CD8-positive, alpha-beta memory T cell (primary cell): ENCODE measurements at places on chromosomes 2 and 18.

- DNase-seq, result no peak
Measured at GRCh38 chr18:26386002-26386401, 159.8 kb downstream of the TAF4B start.

- no peak for DNase-seq
Measured at GRCh38 chr18:50453014-50453680, 78.3 kb downstream of the SKA1 start.

DNA sequence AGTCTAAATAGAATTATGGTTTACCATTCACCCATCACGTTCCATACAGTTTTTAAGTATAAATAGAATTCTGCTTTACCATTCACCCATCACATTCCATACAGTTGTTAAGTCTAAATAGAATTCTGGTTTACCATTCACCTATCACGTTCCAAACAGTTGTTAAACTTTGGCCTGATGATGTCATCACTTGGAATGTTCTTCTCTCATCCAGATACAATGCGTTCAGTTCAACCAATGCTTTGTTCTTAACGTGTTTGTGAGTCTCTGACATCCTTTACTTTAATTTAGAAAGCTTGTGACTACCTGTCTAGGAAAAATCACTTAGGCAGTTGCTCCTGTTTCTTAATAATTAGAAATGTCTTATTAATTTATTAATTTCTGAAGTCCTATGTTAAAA is 236.3 kb upstream of the RASGRP3 start:
- DNase-seq, result no peak

DNA sequence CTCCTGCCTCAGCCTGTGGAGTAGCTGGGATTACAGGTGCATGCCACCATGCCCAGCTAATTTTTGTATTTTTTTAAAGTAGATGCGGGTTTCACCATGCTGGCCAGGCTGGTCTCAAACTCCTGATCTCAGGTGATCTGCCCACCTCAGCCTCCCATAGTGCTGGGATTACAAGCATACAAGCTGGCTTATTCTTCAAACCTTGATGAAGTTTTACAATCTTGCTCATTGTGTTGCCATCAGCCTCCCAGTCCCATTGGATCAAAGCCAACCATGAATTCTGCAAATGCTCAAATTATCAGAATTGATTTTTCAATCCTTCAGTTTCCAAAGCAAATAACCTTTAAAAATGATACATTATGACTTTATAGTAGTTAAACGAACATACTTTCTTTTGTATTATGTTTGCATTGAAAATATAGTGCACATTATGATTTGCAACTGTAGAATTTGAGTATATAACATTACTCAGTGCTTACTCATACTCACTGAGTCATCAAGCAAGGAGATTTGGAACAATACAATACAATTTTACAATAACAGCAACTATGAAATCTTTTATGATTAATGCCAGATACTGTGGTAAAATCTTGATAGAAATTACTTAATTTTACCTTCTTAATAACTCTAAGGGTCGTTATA is 1491.9 kb upstream of the CELF4 start:
- DNase-seq, result no peak

GRCh38 chr18:77207540-77207939 is 42.1 kb upstream of the GALR1 start:
- DNase-seq, result peak; percentile 27

GRCh38 chr2:11398750-11399437 is 54.5 kb upstream of the ROCK2 start:
- DNase-seq, result no peak

DNA sequence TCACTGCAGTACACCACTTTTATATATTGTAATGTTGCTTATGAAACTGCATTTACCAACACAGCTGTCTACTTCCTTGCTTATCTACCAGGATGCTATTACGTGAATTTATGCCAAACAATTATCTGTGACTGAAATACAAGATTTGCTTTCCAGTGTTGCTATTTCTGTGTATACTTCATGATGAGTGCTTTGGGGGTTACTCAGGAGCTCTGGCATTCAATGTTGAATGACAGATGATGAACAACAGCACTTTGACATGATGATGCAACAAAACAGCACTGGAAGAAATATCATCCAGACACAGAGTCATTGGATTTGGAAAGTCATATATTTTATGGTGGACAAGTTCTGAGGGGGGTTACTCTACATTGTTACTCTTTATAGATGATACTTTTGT is 125.8 kb downstream of the NETO1 start:
- no peak for DNase-seq

DNA sequence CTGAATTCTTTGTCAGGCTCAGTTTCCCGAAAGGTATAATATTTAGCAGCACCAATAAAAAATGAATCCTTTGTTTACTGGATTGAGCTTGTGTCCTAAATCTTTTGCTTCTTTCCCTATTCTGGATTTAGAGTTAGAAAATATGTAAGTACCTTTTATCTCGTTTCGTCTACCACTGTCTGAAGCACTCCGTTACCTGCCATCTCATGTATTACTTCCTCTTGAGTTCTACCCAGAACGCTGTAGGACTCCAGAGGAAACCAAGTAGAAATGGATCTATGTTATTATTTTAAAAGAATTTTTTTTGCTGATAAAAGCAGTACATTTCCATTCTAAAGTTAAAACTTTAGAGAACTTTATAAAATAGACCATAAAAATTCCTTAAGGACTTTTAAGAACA is 13.5 kb downstream of the ANKRD12 start:
- DNase-seq, result no peak

DNA sequence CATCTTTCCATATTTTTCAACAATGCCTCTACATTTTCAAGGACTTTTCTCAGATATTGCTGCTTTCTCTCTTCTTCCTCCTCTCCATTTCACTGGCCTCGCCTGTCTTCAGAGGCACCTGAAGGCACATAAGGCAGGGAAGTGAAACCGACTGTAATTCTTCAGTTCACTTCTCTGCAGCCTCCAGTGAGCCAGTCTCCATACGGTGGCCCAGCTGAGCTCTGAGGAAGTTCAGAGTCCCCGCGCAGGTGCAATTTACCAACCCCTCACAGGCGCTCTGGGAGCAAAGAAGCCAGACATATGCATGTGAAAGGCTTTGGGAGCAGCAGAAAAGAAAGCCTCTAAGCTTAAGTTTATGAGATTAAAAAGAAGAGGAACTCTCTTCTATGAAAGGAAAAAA is 12.4 kb downstream of the KLHL14 start:
- no peak for DNase-seq

DNA sequence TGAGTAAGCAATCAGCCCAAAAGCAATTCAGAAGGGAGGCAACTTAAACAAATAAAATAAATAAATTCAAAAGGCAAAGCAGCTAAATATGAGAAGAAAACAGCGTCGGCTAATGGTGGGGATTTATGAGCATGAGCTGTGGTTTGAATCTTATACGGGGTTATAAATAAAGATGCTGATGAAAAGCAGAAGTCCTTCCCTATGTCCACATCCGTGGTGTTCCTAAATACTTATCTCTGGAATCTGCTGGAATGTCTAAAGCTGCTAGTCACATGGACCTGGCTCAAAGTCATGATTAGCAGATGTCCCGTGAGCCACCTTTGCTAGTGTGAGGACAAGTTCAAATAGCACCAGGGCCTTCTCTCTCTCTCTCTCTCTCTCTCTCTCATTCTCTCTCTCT is 33.8 kb downstream of the SMIM21 start:
- no peak for DNase-seq

DNA sequence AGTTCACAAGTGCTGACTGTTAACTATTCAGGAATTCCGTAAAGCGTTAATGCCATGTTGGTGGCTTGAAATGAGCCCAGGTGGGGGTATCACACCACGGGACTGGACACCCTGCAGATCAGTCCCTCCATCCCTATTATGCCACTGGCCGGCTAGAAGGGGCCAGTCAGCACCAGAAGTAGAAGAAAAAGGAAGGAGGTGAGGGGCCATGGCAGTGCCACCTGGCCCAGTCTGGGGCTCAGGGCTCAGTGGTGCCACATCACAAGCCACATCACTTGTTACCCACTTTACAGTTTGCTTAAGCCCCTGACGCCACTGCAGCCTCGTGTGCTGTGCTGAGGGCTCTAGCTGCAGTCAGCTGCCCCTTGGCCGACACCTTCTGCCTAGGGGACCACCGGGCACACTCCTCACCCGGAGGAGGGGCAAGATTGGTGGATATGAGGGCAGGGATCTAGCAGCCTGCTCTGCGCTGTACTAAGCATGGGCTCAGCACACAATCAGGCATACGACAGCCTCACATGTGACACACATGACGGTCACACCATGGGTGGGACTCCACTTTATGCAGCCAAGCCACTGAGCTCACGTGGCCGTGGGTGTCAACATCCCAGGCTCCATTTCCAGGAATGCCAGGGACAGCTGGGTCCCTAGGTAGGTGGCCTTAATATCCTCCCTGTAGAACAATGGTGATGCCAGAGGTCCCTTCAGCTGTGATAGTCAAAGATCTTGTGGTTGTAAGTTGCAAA is 3.6 kb downstream of the LIMS2 start:
- no peak for DNase-seq

DNA sequence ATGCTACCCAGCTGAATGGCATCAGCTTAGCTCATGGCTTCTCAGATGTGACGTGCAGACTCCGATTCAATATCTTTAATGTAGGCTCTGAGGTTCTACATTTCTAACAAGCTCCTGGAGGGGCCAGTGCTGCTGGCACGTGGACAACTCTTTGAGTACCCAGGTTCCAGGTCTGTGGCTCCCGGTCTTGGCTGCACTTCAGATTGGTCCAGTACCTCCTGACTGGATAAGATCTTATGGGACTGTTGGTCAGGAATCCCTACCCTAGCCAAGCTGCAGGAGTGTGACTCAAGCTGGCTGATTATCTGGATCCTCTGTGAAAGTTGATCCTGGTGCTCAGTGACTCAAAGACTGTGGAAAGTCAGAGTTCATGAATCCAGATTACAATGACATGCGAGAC is 222.1 kb downstream of the ANKRD30B start:
- no peak for DNase-seq

- DNase-seq, result peak; percentile 48
Measured at GRCh38 chr18:74499633-74500032, 3.5 kb downstream of the CNDP2 start.

- DNase-seq, result no peak
Measured at GRCh38 chr2:41992056-41992642, 55.7 kb upstream of the PKDCC start.

DNA sequence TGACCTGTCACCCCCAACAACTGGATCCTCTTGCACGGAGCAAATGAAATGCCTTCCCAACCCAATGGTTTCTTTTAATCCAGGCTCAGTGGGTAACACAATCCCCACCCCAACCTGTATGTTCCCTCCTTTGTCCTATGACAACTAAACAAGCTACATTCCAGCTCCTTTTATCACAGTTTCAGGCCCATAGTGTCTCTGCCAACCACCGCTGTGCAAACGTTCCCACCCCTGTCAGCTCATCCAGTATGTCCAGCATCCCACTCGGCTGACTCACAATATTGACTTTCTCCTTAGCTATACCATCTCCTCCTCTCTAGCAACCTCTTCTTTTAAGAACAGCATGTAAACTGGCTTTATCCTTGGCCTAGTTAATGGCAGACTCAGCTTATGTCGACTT is 117.9 kb upstream of the PPP1CB start:
- DNase-seq, result no peak

GRCh38 chr2:239288237-239288636 is 112.6 kb downstream of the HDAC4 start:
- no peak for DNase-seq

- no peak for DNase-seq
Measured at GRCh38 chr18:46246101-46246500, 141.9 kb downstream of the HAUS1 start.

DNA sequence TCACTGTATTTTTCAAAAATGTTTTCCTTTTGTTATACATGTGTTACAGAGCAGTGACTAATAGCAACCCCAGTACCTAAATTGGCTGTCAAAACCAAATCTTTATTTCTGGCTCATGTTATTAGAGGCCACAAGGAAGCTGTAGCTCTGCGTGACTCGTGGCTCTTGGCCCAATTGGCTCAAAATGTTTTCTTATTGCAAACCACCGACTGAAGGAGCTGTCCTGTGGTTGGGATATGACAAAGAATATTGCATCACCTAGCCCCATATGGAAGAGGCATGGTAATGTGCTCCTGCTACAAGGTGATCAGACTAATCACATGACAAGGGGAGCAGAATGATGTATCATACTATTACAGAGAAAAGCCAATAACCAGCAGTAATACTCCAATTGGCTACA is 1058.5 kb downstream of the CBLN2 start:
- DNase-seq, result no peak

DNA sequence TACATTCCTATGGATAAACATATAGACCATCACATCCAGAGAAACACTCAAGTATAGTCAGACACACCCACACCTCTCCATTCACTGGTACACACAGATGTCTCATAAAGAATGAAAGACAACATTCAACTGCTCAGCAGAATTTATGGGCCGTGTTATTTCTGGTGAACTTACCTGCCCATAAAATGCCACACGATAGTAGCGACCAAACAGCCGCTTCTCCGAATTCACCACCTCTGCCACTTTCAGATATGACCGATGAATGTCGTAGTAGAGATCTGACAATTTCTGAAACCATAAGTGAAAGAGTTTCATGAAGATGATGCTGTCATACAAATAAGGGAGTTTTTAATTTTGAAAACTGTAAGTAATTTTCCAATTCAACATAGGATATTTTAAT is 70.7 kb upstream of the CCDC195 start:
- no peak for DNase-seq

DNA sequence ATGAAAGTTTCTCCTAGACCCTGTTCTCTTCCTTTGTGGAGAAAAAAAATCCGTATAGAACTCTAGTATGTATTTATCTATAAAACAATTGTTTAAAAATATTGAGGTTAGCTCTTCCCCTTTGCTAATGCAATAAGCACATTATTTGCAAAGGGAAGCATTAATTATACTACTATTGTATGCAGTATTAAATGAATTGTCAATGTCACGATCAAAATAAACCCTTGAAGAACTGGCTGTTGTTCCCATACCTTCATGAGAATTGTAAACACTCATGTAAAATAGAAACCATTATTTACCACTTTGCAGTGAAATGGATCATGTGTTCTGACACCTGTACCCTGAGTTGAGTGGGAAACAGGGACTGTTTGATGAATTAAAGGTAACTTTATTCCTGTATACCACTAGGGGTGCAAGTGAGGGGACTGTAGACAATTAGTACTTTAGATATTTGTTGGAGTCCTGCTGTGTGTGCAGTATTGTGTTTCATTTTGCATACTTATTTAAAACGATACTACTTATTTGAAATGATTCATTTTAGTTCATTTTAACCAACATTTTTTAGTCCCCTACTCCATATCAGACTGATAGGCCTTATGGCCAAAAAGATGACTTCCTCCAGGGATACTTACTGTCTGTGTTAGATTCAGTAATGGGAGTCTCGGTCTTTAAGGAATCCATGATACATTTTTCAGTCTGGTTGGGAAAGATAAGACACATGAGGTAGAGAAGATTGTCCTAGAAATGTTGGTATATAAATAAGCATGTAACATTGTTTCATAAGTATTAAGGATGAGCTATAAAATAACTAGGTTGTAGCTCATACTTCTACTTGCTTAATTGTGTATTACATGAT is 7.9 kb downstream of the PKP4 start:
- DNase-seq, result peak; percentile 18

- DNase-seq, result no peak
Measured at GRCh38 chr2:85111819-85112281, 21.3 kb upstream of the TCF7L1 start.

GRCh38 chr2:65025453-65026123 is 30.6 kb upstream of the CEP68 start:
- DNase-seq, result no peak

- no peak for DNase-seq
Measured at GRCh38 chr2:172829229-172829628, 93.6 kb downstream of the RAPGEF4 start.
